H1 (cell line): ENCODE measurements at places on chromosomes 11 and 22.

DNA sequence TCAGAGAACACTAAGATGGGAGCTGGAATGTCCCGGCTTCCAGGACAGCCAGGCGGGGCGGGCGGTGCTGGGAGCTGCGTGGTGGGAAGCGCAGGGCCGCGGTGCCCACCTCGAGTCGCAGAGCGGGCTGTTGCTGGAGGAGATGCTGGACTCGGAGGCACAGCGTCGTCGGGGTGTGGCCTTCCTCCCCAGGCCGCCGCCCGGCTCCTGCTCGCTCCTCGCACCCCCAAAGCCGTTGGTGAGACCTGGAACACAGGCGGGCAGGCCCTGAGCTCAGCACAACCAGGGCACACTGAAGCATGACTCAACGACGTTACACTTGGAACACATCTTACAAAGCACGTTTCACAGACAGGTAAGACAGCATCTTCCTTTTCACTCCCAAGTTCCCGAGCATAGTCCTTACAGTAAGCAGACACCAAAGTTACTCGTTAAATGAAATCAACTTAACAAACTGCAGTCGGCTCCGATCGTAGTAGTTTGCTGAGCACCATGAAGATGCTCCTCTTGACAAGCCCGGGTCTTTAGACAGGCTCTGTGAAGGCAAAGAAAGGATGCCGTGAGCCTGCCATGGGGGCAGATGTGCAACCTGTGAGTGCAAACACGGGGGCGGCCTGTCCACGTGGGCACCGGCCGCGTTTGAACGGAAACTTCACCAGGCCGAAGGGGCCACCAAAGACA is 50.0 kb downstream of the BRD1 start:
- DNase-seq, result no peak

- no peak for DNase-seq
Measured at GRCh38 chr22:49010901-49011300, 816.8 kb downstream of the BRD1 start.

DNA sequence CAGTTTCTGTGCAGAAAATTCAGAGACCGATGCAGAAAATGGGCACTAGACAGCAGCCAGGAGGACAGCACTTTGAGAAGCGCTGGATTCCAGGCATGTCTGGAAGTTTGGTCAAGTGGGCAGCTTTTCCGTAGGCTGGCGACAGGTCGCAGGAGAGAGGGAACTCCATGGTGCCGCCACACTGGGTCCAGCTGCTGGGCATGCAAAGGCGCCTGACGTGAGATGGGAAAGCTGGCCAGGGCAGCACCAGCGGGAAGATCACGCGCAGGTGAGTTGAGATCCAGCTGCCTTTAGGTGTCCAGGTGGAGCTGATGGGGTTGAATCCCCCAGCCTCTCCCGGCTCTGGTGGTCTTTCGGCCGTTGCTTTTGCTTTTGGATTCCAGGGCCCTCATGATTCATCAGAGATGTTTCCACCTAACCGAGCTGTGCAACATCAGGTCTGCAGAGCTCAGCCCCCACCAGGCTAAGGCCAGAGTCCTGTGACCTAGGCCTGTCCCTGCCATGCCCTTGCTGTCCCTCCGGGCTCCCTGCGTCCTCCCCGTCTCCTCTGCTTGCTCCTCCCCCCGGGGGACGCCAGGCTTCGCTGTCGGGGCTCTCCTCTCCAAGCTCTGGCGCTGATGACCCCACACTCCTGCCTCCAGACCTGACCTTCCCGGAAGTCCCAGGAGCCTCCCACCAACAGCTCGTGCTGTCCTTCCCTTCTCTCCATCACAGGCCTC is 1001.7 kb downstream of the BRD1 start:
- no peak for DNase-seq

GRCh38 chr11:59175091-59175501 is 3.2 kb downstream of the DTX4 start:
- DNase-seq, result no peak

DNA sequence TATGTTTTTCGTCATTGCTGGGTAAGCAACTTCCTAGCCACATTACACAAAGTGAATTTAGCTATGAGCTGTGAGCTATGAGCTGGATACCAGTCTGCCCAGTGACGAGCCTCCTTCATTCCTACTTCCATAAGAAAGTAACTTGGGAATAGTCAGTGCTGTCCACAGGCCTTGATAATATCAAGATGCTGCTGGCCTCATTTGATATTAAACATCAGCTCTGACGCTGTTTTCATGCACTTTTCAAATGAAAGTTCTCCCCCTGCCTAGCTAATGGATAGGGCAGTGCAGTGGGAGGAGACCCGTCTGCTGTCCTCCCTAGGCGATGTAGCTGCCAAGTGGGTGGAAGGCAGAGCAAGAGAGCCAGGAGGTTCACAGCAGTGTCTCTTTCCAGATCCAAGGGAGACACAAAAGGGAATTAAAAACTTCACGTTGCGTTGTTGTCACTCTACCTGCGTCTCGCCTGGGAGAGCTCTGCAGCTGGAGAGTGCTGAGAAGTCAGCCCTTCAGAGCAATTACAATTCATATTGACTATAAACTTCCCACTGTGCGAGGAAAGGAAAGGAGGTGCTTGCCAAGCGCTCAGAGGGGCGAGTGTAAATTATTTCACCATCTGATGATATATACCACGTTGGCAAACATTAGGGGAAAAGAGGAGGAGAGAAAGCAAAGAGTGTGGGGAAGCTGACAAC is 861.4 kb downstream of the NTM start:
- no peak for DNase-seq
